Osteoblast (primary cell): ENCODE measurements at places on chromosomes 1 and 21.

DNA sequence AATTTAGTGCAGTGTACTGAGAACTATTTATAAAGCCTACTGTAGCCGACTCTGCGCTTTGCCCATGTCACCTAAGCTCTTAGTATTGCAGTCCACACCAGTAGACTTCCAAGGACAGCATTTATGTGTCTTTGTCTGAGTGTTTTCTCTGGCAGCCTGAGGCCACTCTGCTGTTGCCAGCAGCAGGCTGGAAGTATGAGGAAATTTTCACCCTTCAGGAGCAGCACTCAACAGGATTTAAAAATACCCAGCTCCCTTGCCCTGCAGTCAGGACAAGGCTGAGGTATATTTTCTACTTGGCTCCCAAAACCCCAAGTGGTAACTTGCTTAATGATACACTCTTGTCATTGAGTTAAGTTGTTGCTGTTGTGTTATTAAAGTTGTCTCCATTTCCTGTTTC lies 230.1 kb downstream of the SRGAP2C start:
- peak; percentile 37 for DNase-seq

- no peak for DNase-seq
These were observed 52.1 kb upstream of the AKT3 start for GRCh38 chr1:243902100-243902499.

DNA sequence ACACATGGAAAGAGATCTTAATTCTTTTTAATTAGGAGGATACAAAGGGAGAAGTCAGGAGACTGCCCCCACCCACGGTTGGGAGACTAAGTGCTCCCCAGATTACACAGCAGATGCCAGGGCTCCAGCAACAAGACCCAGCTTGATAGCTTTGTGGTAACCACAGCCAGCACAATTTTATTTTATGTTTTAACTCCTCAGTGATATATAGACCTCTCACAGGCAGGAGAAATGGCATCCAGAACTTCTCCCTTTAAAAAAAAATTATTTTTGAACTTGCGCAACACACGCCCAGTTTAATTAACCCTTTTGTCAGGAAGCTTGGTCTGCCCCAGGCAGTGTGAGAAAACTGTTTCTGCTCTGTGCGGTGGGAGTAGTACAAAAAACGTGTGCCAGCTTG lies 62.6 kb upstream of the ACOT11 start:
- DNase-seq: peak; percentile 85

DNA sequence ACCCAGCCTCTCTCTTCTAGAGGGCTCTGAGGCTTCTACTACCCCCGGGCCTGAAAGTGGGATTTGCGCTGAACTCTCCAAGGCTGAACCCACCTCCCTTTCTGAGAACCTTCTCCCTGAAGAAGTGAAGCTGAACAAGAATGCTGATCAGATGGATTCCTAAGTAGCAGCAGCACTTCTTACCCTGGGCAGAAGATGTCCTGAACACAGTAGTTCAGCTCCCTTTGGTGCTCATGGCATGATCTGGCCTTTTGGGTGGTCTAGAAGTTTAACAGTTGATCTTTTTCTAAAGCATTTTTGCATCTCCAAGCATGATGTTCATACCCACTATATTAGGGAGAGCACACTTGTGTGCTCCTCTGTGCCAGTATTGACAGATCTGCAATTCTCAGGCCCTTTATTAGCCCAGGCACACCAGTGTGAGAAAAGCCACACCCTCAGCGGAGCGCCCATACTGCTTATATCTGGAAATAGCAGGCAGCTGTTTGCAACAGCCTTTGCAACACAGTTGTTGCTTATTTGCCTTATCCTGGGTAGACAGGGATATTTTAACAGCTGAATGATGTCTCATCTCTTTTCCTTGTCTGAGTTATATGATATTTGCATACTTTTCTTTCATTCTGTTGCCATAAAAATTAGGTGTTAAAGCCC lies 34.2 kb downstream of the CNN3 start:
- no peak for DNase-seq

DNA sequence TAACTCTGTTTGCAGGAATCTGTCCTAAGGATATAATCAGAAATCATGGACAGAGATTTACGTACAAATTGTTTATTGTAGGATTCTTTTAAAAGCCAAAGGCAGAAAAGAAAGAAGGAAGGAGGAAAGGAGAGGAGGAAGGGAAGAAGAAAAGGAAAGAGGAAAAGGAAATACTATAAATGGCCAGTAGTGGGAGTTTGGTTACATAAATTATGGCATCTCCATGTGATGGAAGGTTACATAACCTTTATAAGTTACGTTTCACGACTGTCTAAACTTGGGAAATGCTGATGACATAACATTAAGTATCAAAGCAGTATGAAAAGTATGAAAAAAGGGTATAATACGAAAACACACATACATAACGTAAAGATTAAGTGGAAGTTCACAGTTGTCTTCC lies 39.0 kb downstream of the SMYD2 start:
- DNase-seq: no peak

DNA sequence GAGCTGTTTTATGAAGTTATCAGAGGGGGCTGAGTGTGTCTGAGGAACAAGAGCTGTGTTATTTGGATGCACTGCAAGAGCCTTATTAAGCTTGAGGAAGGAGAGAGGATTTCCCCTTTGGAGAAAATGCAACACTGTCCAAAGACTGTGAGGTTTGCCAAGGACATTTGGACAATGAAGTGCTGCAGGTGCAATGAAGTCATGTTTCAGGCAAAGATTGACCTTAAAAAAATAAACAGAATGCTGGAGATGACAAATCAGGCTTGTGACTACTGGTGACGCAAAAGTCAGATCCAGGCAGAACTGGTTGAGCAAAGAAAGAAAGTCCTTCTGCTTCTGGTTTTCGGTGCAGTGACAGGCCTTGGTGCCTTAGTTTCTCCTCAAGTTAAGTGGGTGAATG lies 125.2 kb upstream of the KIAA0040 start:
- DNase-seq: no peak

DNA sequence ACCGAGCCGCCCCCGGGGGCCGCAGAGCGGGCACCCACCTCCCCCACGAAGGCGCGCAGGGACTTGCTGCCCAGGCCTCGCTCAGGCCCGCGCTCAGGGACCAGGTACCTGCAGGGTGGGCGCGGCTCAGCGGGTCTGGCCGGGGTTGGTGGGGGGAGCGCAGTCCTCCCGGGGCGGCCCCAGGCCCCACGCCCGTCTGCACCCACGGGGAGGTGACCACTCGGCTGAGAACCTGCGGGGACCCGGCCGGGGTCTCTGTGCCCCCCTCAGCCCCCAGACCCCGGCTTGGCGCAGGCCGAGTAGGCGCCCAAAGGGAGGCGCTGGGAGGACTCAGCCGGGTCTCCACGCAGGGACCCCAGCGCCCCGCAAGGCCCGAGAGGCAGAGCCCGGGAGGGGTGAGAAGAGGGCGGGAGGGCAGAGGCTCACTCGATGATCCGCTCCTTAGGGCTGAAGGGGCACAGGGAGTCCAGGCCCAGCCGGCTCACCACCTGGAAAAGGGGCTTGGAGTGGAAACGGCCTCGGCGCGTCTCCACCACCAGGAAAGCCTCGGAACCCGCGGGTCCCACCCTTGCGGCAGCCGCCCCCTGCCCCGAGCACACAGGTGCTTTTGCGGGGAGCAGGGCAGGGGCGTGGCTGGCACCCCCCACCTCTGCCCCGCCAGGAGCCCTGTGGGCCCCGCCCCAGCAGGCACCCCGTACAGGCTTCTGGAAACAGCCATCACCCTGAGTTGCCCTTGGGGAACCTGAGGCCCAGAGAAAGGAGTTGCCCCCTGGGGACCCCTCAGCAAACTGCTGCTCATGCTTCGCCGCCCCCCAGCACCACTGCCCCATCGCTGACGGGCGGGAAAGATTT lies 9.3 kb downstream of the FTCD start:
- peak; percentile 65 for DNase-seq

- peak; percentile 41 for DNase-seq
These were observed 13.9 kb downstream of the SSR2 start for GRCh38 chr1:156006666-156007376.

DNA sequence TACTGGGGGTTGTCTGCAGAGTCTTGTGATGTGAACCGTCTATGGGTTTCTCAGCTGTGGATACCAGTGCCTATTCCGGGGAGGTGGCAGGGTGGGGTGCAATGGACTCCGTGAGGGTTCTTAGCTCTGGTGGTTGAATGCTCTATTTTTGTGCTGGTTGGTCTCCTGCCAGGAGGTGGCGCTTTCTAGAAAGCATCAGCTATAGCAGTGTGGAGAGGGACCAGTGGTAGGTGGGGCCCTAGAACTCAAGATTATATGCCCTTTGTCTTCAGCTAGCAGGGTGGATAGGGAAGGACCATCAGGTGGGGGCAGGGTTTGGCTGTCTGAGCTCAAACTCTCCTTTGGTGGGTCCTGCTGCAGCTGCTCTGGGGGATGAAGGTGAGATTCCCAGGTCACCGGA lies 127.3 kb upstream of the PLD5 start:
- no peak for DNase-seq

GRCh38 chr1:64936956-64937355 lies 29.4 kb downstream of the JAK1 start:
- DNase-seq: no peak

DNA sequence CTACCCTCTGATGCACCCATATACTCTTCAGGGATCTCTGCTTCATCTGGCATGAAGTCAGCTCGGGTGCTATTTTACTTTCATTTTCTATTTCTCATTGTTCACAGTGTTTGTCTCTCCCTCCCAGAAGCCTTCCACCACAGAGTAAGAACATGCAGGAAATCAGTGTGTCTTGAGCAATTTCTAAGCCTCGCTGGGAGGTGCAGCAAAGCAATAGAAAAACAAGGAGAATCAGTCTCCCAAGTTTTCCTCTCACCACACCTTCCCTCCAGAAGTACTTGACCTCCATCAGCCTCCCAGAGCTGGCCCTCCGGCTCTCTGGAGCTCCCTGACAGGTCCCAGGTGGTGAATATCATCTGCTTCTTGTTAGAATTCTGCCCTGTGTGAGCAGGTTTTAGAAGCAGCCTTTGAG lies 594.7 kb upstream of the CAMK1G start:
- DNase-seq: peak; percentile 63

GRCh38 chr1:15424146-15424667 lies 14.0 kb upstream of the CTRC start:
- peak; percentile 59 for DNase-seq

- DNase-seq: no peak
These were observed 92.0 kb downstream of the KIF1B start for GRCh38 chr1:10302416-10302815.

GRCh38 chr1:220680085-220680687 lies 10.0 kb upstream of the C1orf115 start:
- no peak for DNase-seq

DNA sequence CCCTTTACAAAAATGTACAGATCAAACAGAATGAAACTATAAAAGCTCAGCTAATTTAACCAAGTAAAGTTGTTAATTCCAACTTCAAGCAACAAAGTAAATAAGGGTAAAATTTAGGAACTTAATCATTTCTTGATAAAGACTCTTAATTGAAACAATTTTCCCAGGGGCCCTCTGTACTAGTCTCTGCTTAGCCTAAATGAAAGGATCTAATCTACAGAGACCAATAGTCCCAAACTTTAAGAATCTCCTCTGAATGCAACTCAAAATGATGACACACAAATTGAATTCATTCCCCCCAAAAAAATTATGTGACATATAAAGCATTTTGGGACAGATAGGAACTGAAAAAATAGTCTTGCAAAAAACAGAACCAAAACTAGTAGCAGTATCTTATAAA lies 16.6 kb downstream of the EYA3 start:
- DNase-seq: no peak

- no peak for DNase-seq
These were observed 54.5 kb downstream of the PAPPA2 start for GRCh38 chr1:176517484-176517883.

GRCh38 chr1:10987840-10988417 lies 24.5 kb upstream of the TARDBP start:
- DNase-seq: peak; percentile 42

- no peak for DNase-seq
These were observed 126.5 kb downstream of the CRYAA start for GRCh38 chr21:43295066-43295958.

- peak; percentile 2 for DNase-seq
These were observed 13.7 kb upstream of the GUCA2A start for GRCh38 chr1:42178249-42178648.

DNA sequence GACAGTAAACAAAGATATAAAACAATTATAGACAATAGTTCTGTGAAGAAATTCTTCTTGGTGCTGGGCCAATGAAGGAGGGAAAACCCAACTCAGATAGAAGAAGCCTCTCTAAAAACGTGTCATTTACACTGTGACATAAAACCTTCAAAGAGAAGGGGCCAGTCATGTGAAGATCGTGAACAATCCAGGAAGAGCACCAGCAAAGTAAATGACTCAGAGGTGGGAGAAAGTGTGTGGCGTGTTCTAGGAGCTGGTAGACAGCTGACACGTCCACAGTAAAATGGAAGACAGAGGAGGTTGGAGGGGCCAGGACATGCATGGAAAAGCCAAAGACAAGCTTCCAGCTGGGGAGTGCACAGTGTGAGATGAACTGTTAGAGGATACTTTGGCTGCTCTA lies 143.6 kb downstream of the VAV3 start:
- no peak for DNase-seq

- peak; percentile 97 for DNase-seq
These were observed 55.1 kb upstream of the ADARB1 start for GRCh38 chr21:45019076-45019886.

DNA sequence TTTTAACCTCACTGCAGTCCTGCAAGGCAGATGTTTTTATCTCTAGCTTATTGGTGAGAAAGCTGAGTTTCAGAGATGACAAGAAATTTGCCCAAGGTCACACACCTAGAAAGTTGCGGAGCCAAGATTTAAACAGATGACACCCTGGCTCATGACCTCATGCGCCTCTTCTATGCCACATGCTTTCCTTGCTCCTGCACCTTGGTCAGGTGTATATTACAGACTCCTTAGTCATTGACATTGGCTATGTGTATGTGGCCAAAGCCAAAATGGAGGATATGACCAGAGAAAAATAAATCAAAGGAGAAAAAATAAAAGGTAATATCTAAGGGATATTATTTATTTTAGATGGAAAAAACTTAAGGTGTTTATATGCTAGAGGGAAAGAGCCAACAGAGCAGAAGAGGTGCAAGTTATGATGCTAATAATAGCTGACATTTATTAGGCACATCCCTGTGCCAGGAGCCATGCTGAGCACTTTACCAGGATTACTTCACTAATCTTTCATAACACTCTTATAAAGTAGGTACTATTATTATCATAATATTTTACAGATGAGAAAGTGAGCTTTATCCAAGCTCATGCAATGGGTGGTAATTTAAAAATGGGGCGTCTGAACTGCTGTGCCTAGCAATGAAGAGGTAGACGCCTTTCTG lies 13.8 kb upstream of the MYOC start:
- DNase-seq: no peak

DNA sequence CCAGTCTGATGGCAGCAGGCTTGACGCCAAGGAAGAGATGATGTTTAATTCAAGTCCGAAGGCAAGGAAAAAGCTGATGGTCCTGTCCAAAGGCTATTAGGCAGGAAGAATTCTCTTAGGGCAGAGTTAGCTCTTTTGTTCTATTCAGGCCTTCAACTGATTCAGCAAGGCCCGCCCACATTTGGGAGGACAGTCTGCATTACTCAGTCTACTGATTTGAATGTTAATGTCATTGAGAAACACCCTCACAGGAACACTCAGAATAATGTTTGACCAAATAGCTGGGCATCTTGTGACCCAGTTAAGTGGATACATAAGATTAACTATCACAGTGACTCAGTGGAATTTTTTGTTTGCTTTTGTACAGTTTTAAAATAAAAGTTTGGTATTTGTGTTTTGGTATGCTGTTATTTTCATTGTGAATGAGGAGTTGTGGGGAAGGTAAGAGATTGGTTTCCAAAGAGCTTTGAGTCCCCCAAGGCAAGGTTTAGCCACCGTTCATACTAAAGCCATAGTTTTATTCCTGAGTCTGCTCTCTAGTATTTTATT lies 1.7 kb upstream of the ZNF691 start:
- no peak for DNase-seq
